Psoas muscle (tissue), 8 donors: ENCODE measurements at places on chromosomes 6 and 20. TPM values are rescaled to one million over a fixed set of nuclear protein-coding genes. Genes with fewer than 3 reads are reported as not detected.

ELOVL2 gene
- 0.36 TPM for total RNA-seq

CD83 gene
- 0.46 TPM for total RNA-seq

SNX21 gene
- 38.4 TPM for total RNA-seq

SLC26A8 gene
- 0.15 TPM for total RNA-seq

WTAP gene
- 113 TPM for total RNA-seq

DSTN gene
- total RNA-seq, result 77.4 TPM

MATN4 gene
- total RNA-seq, result not detected

TTLL9 gene
- not detected for total RNA-seq

CD93 gene
- total RNA-seq, result 35.6 TPM

SLC44A4 gene
- 0.24 TPM for total RNA-seq

POPDC3 gene
- total RNA-seq, result 170 TPM

TEAD3 gene
- 44.3 TPM for total RNA-seq

ACTL10 gene
- not detected for total RNA-seq

ATAT1 gene
- total RNA-seq, result 2.1 TPM

TMEM244 gene
- total RNA-seq, result not detected

NKX2-4 gene
- total RNA-seq, result not detected

DOK5 gene
- total RNA-seq, result 25.5 TPM

SLC22A3 gene
- total RNA-seq, result 49.5 TPM

SLC22A2 gene
- total RNA-seq, result 0.39 TPM

CST2 gene
- total RNA-seq, result not detected

NANP gene
- 2.9 TPM for total RNA-seq

ASIP gene
- total RNA-seq, result not detected

TCP11 gene
- not detected for total RNA-seq

LY6G5C gene
- total RNA-seq, result 3.2 TPM

C20orf204 gene
- total RNA-seq, result 0.25 TPM

SIRPG gene
- not detected for total RNA-seq

RIPOR3 gene
- 5.2 TPM for total RNA-seq

GPR6 gene
- not detected for total RNA-seq

DTNBP1 gene
- total RNA-seq, result 15.0 TPM

BPIFB1 gene
- not detected for total RNA-seq

PGC gene
- not detected for total RNA-seq
